ENCODE measurements at places on chromosomes 7 and 10.
A peak's percentile ranks its signal among the peaks of the same experiment; 100 is the strongest.

- DNase-seq, result no peak
Observed at GRCh38 chr10:18290651-18291313, 150.6 kb downstream of the CACNB2 start.

GRCh38 chr10:24887855-24888231 lies 64.6 kb downstream of the PRTFDC1 start:
- no peak for DNase-seq

- DNase-seq, result no peak
Observed at GRCh38 chr10:126551202-126551601, 119.3 kb downstream of the C10orf90 start.

GRCh38 chr7:6422926-6423632 lies 24.7 kb downstream of the DAGLB start:
- no peak for DNase-seq

- no peak for DNase-seq
Observed at GRCh38 chr7:85215098-85215497, 28.2 kb upstream of the SEMA3D start.

GRCh38 chr7:20797042-20797461 lies 10.4 kb upstream of the SP8 start:
- DNase-seq, result no peak

GRCh38 chr7:88289564-88290025 lies 17.1 kb downstream of the STEAP4 start:
- no peak for DNase-seq

DNA sequence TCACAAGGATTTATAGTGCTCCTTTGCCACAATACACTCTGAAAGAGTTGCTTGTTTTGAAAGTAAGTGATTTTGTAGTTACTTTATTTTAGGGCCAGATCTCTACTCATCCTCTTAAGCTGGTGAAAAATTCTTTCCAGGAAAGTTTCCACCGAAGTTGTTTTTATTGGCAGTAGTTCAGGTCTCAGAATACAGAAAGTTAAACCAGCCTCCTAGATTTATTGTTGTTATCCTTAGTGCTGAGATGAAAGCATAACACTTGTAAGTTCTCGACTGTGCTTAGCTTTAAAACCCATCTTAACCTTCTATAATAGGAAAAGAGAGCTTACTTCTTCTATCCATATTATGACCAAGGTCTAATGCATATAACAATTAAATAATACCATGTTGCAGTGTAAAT lies 5.5 kb downstream of the AP3M1 start:
- peak; percentile 77 for DNase-seq

DNA sequence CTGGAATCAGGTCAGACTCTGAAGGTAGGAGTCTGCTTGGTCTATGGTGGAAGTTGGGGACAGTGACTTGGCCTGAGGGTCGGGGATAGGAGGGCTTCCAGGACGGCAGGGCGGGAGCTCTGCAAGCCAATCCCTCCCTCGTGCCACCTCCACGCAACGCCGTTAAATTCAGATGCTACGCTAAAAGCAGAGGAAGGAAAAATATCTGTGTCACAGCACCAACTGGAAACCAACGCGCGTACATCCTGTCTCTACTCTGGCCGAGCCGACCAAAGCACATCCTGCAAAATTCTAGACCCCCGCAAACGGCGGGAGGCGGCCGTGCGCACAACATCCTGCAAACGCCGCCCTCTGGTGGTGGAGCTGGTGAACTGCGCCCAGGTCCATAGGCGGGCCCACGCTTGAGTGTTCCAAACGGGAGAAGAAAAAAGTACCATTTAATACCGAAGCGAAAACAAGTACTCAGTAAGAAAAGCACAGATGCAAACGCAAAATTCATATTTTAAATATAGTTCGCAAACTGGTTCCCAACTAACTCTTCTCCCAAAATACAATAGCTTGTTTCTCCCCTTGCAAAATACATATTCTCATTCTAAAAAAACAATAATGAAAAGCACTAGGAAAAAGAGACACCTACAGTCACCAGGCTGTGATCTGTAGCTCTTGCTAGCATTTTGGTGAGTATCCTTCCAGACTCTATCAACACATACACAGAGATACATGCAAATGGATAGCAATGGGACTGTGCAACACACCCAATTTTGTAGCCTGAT lies 45.7 kb upstream of the HSPA12A start:
- peak; percentile 83 for DNase-seq

- no peak for DNase-seq
Observed at GRCh38 chr10:123147635-123148413, at the start of gene HMX2. TSS of gene HMX2 (plus strand) at chr10:123148136. CDS start at chr10:123148379, 243 bp downstream.

- peak; percentile 75 for DNase-seq
Observed at GRCh38 chr10:50990568-50991455, 83.5 kb upstream of the PRKG1 start.

- DNase-seq, result no peak
Observed at GRCh38 chr10:78459639-78460037, 426.0 kb downstream of the RPS24 start.

DNA sequence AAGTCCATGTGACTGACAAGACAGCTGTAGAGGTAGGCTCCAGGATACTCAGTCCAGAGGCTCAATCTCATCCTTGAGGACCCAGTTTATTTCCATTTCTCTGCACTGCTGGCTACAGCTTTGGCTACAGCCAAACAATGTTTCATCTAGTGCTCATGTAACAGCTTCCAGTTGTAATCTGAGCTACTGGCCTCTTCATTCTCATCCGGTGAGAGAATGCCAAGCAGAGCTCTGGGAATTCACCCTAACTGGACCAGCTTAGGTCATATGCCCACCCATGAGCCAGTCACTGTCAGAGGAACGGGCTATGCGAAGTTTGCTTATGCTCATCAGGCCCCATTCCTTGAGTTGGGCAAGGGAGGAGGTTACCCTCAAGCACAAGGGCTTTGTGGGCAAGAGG lies 192.9 kb downstream of the EVX1 start:
- no peak for DNase-seq

- no peak for DNase-seq
Observed at GRCh38 chr7:73597978-73598782, 19.8 kb upstream of the TBL2 start.

- DNase-seq, result no peak
Observed at GRCh38 chr10:11192304-11193000, 174.8 kb downstream of the CELF2 start.

- DNase-seq, result no peak
Observed at GRCh38 chr10:60343254-60343653, 46.4 kb downstream of the ANK3 start.

DNA sequence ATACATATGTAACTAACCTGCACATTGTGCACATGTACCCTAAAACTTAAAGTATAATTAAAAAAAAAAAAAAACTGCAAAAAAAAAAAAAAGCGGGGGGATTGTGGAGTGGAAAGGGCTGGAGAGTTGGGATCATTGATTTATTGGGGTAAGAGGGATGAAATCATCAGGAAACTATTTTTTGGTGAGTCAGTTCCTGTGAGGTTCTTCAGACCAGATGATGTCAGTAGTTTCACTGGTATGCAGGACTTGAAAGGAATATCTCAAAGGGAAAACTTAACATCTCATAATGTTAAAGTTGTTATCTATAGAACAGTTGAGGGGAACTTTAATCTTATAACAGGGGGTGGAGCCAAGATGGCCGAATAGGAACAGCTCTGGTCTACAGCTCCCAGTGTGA lies 32.6 kb upstream of the TECTB start:
- DNase-seq, result no peak

DNA sequence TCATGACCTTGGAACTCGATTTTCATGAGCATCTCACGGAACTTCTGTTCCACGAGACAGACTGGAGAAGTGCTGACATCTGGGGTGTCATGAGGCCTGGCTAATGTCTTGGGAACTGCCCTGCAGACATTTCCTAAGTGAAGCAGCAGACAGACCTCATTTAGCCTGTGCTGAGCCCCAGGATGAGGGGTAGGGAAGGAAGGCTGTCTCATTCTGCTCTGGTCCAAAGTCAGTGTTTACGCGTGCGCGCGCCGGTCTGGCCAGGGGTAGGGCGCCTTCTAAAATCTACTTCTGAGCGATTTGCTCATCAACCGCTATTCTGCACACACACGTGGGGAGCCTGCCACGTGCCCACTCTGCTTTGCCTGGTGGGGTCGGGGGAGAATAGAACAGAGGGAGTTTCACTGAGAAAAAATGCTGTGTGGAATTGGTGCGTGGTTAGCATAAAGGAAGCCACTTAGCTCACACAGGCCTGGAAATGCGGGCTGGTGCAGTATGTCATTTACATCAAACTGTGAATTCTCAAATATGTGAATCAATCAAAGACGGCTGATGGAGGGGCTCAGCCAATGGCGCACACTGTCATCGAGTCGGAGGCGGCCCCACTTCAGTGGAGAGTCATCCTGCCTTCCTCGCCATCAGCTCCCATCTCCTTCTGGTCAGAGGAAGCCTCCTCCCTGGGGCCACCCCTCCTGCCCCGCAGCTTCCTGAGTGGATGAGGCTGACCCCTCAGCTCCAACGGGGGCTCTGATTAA lies 335.1 kb downstream of the ADARB2 start:
- no peak for DNase-seq

DNA sequence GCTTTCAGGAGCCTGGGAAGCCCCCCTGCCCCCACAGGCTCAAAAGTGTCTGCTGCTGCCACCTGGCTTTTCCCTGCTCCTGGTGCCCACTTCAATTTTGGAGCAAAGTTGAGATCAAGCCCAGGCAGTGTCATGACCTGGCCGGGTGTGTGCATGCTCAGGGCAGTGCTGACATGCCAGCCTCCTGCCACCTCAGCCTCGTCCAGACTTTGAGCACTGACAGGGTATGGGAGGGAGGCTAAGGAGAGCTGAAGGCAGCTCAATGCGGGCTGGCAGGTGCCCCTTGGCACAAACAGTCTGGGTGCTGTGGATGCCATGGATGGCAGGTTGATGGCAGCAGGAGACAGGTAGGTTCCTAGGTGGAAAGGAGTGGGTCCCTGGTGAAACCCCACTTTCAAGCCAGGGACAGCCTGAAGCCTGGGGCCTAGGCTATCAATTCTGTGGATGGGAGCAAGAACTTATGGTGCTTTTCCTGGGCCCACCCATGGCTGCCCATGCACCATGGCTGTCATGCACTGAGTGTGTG lies 12.3 kb upstream of the ECHDC3 start:
- DNase-seq, result no peak

- no peak for DNase-seq
Observed at GRCh38 chr7:151795168-151795811, 81.6 kb downstream of the PRKAG2 start.

- no peak for DNase-seq
Observed at GRCh38 chr10:70748801-70749573, 36.2 kb downstream of the TBATA start.

DNA sequence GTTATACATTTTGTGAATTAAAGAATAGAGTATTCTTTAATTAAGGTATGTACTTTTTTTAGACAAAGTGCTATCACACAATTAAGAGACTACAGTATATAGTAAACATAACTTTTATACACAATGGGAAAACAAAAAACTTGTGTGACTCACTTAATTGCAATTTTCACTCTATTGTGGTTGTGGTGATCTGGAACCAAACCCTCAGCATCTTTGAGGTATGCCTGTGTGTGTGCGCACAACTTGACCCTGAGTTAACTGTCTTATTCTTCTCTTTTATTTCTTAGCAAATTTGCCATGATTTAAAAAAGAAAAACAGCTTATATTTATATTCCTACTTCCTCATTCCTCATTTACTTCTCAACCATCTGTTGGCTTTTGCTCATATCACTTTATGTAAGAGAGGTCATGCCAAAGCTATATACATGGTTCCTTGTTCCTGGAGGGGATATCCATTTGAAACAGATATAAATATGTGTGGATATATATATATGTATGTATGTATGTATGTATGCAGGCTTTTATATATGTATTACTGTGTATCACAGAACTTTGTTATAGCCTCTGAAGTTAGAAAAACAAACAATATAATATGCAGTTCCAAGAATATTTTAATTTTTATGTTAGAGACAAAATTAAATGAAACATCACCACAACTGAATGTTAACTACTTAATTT lies 259.5 kb upstream of the HGF start:
- no peak for DNase-seq

DNA sequence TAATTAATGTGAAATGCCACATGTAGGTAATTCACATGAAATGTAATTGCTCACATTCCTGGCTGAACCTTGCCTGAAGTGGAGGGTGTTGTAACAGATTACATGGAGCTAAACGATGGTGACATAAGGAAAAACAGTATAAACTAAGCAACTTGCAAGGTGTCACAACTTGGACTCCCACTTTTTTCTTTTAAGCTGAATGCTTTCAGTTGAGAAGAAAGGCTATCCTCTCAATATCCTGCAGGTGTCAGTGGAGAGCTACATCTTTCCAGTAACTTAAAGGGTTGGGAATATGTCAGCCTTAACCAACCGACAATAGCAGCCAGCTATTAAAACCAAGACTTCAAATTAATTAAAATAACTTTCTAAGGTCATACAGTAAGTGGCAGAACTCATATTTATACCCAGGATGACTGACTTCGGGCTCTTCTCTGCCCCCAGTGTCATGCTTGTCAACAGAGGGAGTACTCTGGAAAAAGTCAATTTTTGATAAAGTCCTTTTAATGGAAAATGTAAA lies 33.7 kb downstream of the NRBF2 start:
- DNase-seq, result peak; percentile 88

Data from left kidney (tissue), 8 donors.